ENCODE measurements at places on chromosomes 6 and 20.

GRCh38 chr6:35231563-35231962, 17.8 kb downstream of the SCUBE3 start:
- no peak for DNase-seq

GRCh38 chr6:6803180-6803977, 214.9 kb downstream of the LY86 start:
- no peak for DNase-seq

DNA sequence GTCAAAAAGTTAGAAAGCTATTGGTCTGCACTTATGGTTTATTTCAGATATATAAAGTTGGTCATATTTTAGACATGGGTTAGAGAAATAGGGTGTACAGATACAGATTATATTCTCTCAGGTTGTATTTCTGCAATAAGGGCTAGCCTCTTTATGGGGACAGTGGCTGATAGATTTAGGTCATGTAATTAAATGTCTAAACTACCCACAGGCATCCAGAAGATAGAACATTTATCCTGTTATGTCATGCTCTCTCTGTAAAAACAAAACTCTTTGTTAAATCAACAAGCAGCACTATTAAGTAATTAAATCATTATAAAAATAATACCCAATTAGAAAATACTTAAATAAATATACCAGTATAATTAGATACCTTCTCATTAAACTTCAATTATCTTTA, 612.6 kb upstream of the CITED2 start:
- DNase-seq = no peak

GRCh38 chr6:150354754-150355571, 13.8 kb upstream of the IYD start:
- DNase-seq = no peak

DNA sequence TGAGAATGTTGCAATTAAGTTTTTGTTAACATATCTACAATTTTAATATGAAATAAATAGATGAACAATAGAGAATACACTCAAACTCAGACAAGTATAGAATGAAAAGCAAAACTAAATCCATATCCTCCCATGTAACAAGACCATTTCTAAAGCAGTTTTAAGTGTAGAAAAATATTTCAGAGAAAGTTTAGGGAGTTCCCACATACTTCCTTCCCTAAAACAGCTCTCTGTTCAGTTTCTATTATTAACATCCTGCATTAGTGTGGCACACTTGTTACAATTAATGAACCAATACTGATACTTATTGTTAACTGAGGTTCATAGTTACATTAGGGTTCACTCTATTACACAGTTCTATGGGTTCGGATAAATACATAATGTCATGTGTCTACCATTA, 38.4 kb downstream of the HLA-DRB5 start:
- no peak for DNase-seq

DNA sequence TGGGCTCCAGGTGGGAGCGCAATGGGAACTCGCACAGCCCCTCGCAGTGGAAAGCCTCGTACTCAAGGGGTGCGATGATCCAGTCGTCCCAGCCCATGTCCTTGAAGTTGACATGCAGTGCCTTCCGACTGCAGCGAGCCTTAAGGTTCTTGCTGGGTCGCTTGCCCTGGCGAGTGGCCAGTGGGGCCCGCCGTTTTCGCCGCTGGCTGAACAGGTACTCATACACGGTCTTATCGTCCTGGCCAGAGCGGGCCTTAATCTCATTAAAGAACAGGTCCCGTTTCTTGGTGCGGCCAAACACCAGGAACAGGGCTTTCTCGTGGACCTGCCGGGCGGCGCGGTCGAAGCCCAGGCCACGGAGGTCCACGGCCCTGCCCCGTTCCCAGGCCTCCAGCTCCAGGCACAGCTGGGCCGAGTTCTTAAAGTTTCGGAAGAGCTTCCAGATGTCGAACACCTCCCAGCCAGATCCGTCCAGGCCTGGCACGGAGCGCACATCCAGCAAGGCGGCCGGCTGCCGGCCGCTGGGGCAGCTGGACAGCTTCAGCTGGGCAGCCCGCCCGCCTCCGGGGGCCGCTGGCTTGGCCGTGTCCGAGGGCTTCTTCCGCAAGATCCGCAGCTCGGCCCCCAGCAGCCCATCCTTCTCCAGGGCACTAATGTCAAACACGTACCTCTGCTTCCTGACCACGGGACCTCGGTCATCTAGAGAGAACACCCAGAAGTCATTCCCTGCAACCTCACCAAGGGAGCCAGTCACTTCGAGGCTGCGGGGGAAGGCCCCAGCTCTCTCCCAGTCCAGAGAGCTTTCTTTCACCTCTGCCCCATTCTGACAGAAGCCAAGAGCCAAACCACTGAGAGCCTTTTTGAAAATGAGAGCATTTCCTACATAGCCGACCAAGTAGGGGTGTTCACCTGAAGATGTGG, 3.7 kb downstream of the GDF5 start:
- DNase-seq = peak; percentile 63

GRCh38 chr6:139600343-139600742, 225.9 kb upstream of the CITED2 start:
- DNase-seq = no peak

DNA sequence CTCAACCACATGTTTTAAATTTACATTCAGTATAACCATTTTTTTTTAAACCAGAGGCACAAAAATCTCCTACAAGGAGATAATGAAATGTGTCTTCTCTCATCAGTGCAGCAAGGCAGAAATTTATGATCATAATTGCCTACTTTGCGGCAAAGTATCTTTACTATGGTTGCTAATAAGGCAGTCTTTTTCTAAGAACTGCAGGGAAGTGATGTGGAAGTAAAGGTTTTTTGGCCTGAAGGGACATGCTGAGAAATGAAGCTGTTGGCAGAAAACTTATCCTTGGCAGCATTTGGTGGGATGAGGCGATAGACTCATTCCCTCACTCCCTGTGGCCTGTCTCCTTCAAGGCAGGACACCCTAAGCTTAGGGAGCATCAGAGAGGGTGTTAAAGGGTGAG, 48.7 kb downstream of the SCGN start:
- no peak for DNase-seq

DNA sequence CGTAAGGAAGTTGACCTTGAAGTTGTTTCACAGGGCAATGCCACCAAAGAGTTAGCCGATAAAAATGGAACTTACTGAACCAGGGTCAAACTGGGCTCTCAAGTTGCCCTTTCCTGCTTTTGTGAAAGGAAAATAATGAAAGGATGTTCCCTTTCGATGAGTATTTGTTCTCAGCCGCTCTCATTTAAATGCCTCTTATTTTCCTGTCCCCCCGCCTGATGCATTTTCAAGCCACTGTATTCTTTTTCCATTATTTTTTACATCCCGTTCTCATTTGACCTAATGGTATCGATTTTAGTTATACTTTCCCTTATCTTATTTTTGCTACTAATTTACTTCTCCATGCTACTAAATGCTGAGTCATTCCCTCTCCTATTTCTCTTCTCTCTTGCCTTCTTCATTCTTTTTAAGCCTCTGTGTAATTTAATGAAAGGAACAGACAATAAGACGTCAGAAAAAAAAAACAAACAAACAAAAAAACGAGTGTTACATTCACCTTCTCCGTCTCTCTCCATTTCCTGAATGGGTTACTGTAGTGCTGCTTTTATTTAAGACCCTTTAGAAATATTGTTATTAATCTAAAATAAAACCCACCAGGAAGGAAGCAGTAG, 655 bp upstream of the NDUFAF4 start:
- no peak for DNase-seq

DNA sequence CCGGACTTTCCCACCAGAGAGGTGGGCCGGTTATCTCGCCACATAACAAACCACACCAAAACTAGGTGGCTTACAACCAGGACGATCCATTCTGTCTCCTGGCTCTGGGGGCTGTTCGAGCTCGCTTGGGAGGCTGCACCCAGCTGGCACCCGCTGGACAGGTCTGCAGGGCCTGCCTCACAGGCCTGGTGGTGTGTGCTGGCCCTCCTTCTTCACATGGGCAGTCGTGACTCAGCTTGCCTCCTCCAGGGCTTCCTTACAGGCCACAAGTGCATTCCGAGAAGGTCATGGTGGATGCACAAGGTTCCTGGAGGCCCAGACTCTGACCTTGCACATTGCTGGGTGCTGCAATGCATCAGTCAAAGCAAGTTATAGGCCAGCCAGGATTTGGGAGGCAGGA, 34.2 kb downstream of the FOXF2 start:
- no peak for DNase-seq

DNA sequence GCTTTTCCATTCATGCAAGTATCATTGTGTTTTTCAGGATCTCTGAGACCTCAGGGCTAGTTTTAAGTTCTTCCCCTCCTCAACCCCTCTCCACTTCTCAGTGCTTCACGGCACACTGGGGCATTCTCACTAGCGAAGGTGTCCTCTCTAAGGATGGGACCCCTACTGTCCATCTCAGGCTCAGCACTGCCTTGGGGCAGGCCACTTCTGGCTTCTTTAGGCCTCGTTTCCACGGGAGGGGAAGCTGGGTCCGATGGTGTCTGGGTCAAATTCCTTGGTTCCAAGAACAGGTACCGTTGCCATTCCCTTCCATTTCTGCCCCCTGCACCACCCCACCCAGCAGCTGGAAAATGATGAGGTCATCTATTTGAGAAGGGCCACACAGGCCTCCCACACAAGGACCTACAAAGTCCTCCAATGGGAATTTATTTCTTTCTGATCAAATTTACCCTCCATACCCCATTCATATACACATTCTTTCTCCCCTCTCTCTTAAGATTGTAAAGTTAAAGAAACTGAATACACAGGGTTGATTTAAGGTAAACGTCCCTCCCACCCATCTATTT, 17.2 kb downstream of the GNAS start:
- DNase-seq = no peak

- no peak for DNase-seq
These were observed 132.7 kb upstream of the MAP3K7 start for GRCh38 chr6:90719321-90720195.

- DNase-seq = no peak
These were observed 61.6 kb upstream of the JAG1 start for GRCh38 chr20:10735195-10735949.

GRCh38 chr6:145199961-145200360, 535.4 kb downstream of the EPM2A start:
- DNase-seq = no peak

DNA sequence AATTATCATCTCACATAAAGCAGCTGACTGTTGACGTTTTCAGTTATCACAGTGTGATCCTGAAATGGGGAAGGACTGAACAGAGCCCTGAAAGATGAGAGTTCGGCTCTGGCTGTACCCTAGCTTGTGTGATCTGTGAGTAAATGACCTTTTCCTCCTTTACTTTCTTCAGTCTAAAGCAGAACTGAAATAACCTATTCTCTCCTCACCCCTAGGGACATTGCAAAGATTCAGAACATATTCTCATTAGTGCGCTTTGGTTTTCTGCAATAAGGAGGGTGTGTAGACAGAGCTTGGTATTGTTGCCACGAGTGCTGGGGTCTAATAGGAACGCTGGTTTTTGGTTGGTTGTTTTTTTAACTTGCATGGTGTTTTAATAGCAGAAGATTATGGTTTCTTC, 16.7 kb downstream of the FARS2 start:
- no peak for DNase-seq

GRCh38 chr6:31621991-31622390, 1.5 kb downstream of the PRRC2A start:
- DNase-seq = no peak

DNA sequence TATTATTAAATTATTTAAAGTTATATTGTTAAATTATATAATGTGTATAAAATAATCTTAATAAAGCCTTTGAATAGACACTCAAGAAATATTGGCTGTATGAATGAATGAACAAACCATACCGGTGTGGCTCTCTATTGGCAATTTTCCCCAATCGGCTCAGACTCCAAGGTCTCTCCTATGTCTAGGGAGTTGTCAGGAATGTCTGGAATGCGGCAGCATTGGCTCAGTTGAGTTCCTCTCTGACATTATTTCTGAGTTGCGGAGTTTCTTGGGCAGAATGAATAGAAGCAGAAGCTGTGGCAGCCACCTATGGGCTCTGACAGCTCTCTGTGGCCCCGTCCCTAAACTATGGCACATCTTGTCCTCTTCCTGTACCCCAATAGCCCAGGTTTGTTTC, 111.0 kb downstream of the SOBP start:
- DNase-seq = peak; percentile 22

DNA sequence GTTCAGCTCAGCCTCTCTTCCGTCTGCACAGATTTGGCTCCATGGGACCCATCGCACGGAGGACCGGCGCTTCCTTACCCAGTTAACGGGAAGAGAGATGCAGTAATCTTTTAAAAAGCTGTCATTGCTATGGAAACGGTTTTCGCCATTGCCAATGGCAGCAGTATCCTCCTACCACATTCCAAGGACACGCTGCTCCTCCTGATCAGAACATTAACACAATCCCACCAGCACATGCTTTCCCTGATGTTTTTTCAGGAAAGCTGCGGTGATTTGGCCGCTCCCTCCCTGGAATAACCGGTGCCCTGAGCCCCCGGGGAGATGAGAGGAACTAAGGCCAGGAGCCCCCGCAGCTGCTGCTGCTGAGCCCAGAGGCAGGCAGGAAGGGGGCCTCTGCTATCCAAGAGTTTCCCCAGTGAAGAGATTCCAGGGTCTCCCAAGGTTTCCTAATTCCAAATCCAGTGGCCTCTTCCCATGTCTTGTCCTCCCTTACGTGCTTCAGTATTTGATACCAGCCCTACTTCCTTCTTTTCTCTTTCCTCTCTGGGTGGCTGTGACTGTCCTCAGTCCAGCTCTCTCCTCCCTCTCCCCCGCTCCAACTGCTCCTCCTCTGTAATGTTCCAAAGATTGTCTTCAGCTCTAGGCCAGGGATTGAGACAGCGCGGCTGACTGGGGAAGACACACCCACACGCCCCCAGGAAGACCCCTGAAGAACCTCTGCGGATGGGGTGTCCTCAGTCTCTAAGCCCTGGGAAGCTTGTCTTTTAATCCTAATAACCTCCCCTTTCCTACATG, 2.6 kb downstream of the BNIP5 start:
- no peak for DNase-seq

DNA sequence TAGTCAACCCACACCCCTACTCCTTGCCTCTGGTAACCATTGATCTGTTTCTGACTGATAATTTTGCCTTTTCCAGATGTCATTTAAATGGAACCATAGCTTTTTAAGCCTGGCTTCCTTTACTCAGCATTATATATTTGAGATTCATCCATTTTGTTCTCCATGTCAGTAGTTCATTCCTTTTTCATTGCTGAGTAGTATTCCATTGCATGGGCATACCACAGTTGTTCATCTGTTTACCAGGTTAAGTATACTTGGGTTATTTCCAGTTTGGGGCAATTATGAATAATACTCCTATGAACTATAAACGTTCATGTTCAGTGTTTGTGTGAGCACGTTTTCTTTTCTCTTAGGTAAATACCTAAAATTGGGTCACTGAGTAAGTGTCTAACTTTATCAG, 25.1 kb downstream of the FGD2 start:
- no peak for DNase-seq

GRCh38 chr6:88179692-88180091, 13.5 kb upstream of the CNR1 start:
- DNase-seq = no peak

- no peak for DNase-seq
These were observed 286.6 kb downstream of the TENT5A start for GRCh38 chr6:81465859-81466258.

GRCh38 chr6:136593748-136594490, 43.7 kb upstream of the MAP7 start:
- no peak for DNase-seq

GRCh38 chr6:41779336-41779735, 364 bp downstream of the FRS3 start:
- DNase-seq = no peak
